Activated T-helper 1 cell treated with Interleukin-2 at 50 U/mL for 16 hours (primary cell): ENCODE measurements at places on chromosomes 4 and X.

DNA sequence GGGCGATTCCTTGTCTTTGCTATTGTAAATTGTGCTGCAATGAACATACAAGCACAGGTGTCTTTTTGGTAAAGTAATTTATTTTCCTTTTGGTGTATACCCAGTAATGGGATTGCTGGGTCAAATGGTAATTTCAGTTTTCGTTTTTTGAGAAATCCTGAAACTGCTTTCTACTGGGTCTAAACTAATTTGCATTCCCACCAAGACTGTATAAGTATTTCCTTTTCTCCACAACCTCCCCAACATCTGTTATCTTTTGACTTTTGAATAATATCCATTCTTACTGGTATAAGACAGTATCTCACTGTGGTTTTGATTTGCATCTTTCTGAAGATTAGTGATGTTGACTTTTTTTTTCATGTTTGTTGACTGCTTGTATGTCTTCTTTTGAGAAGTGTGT is 2506.0 kb downstream of the PCDH7 start:
- DNase-seq, result no peak

GRCh38 chr4:146054676-146055075 is 116.1 kb upstream of the ZNF827 start:
- no peak for DNase-seq

- DNase-seq, result no peak
These were observed at the start of gene TMEM35A for GRCh38 chrX:101078716-101079598. Gene TMEM35A (plus strand): TSS chrX:101078879. CDS start chrX:101079003, 124 bp downstream.

- no peak for DNase-seq
These were observed 206.5 kb upstream of the MAMLD1 start for GRCh38 chrX:150156615-150157014.

- no peak for DNase-seq
These were observed 7.3 kb upstream of the RAB9A start for GRCh38 chrX:13681595-13681994.

- DNase-seq, result no peak
These were observed 25.5 kb downstream of the MOB1B start for GRCh38 chr4:70927502-70928137.

DNA sequence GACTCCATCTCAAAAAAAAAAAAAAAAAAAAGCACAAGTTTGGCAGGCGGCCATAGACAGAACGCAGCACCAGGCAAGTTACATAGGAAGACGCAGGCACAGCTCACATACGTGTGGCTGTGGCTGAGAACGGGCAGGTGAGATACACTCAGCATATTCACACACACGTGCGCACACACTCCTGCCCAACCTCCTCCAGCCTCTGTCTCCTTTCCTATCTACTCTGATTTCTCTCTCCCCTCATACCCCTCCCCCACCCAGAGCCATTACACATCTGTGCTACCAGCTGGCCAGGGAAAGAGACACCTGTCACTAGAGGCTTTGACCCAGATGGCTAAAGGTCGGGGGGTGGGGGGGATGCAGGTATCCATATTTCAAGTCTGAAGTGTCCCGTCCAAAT is 2.2 kb upstream of the SLC38A5 start:
- DNase-seq, result no peak

DNA sequence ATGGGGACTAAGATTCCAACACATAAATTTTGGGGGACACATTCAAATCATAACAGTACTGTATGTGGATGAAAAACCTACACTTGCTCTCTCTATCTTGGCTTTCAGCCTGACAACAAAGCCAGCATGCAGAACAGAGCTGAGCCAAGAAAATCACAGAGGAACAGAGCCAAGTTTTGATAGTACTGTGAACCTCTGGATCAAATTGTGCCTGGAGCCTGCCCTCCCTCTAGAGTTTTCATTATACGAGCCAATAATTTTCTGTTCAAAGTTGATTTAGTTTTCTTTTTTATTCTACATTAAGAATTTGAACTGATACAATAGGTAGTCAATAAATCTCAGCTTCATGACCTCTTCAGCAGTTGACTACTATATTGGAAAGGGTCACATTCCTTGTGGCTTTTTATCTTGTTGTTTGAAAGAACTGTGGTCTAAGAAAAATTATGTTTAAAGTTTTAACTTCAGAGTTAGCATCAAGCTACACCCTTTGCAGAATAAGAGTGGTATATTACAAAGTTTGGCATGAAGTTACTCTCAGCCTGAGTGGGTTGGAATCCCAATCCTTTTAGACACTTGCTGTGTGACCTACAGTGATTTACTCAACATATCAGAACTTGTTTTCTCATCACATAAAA is 31.1 kb downstream of the GRID2 start:
- no peak for DNase-seq

DNA sequence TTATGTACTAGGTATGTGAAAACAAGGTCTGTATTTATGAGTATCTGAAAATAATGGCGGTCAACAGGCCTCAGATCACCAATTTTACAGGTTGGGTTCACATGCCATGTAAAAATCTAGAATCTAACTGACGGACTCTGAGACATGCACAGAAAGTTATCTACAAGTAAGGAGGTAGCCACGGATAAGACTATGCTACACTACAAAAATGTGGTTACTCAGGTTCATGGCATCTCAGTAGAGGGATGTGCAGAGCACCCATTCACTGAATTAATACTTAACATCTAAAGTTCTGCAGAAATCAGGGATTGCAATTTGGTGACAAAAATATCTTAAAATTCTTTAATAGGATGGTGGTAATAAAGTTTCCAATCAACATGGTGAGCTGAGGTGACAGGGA is 155.9 kb downstream of the APBB2 start:
- DNase-seq, result no peak

- DNase-seq, result peak; percentile 21
These were observed 59.9 kb downstream of the GSPT2 start for GRCh38 chrX:51802917-51803688.

DNA sequence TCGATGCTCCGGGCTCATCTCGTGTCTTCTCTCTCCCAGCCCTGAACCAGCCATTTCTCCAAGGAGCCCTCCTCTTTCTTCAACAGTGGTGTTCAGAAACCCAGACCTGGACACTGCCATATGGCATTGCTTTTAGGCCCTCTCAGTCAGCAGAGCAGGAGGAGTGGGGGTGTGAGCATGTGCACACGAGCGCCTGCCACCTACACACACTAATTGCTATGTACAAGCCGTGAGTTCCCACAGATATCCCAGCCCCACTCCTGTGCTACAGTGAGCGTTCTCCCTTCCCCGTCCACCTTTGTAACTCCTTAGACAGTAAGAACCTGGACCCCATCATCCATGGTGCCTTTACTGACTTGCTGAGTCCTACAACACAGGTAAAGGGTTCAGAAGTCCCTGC is 53.8 kb downstream of the TNIP2 start:
- no peak for DNase-seq

DNA sequence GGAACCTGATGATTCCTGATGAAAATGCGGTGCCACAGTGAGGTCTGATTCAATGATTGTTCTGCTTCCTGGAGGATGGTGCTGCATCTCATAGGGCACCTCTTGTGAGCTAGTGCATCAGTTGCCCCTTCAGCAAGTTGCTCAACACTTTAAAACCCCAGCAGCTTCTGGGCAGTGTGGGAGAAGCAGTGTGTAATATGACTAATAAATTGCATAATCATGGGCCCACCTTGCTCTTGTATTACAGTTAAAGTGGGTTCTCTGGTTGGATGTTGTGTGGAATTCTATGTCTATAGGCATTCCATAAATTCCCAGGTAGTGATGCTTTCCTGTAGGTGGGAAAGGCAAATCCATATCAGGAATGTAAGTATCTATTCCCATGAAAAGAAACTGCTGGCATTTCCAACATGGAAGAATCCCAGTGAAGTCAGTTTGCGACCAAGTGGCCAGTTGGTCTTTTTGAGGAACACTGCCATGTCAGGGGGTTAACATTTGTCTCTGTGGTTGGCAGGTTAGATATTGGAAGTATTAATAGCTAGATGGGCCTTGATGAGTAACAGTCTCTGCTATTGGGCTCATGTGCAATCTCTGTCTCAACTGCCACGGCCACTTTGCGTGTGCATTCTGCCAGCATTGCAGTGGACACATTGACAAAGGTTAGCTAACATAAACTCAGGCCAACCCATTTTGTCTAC is 121.1 kb upstream of the OTUD4 start:
- no peak for DNase-seq

DNA sequence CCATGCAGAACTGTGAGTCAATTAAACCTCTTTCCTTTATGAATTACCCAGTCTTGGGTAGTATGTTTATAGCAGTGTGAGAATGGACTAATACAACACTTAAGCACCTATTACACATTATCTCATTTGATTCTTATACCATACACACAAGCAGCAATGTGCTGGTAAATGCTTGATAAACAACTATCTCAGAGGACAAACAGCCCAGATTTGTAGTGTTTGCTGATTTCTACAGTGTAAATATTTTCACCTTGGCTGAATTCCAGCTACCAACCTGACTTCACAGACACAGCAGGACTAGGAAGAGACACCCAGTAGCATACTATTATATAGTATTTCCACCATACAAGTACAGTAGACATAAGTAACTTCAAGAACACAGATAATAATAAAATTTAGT is 406.5 kb upstream of the CNKSR2 start:
- DNase-seq, result no peak

- no peak for DNase-seq
These were observed 83.3 kb downstream of the C4orf33 start for GRCh38 chr4:129179276-129179675.

- DNase-seq, result no peak
These were observed 82.5 kb upstream of the PITX2 start for GRCh38 chr4:110705440-110705782.

- no peak for DNase-seq
These were observed 6.4 kb upstream of the FRMPD3 start for GRCh38 chrX:107442914-107443527.

DNA sequence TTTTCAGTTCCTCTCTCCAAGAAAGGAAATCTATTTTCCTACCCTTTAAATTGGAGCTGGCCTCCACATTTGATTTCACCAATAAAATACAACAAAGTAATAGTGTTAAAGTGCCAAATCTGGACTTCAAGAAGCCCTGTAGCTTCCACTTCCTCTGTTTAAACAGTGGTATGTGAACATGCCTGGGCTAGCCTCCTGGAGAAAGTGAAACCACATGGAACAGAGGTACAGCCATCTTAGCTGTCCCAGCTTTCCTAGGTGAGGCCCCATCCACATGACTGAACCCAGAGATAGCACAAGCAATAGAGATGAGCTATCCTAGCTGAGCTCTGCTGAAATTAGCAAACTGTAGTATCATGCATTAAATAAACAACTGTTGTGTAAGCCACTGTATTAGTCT is 131.8 kb upstream of the VCX start:
- no peak for DNase-seq

- no peak for DNase-seq
These were observed 160.9 kb downstream of the CBR4 start for GRCh38 chr4:168849030-168849675.

- no peak for DNase-seq
These were observed 41.8 kb upstream of the VEGFC start for GRCh38 chr4:176834531-176834930.

- no peak for DNase-seq
These were observed 4.7 kb downstream of the USP51 start for GRCh38 chrX:55484948-55485347.

- DNase-seq, result no peak
These were observed 49.3 kb downstream of the MRPL1 start for GRCh38 chr4:77911842-77912450.

DNA sequence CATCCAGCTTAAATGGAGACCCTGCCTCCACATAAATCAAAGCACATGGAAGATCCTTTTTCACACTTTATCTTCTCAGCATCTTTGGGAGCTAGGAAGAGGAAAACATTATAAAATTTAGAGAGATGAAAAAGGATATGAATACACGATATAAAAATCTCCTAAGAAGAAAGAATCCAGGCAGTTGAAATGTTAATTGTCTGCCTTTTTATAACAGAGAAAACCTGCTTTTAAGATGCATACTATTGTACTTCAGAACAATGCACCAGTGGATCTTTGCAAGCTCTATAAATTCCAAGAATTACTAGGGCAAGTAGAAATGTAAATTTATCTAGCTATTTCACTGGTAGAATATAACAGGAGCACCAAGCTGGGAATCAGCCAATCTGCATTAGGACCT is 300.3 kb upstream of the GALNT7 start:
- no peak for DNase-seq

DNA sequence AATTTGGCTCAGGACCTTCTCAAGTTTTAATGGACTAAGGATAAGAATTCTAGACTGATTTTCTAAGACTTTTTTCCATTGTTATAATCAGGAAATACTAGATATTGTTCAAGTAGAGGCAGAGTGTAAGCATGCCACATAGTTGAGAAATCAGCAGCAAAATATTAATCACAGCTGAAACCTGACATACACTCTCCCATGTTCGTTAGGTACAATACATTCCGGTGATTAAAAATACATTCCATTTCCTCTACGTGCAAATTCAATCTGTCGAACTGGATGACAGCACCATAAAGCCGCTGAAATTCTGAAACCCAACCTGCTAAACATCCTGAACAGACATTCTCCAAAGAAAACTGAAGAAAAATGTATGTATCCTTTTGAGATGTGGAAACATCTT is 587.6 kb upstream of the DIPK2B start:
- DNase-seq, result no peak

DNA sequence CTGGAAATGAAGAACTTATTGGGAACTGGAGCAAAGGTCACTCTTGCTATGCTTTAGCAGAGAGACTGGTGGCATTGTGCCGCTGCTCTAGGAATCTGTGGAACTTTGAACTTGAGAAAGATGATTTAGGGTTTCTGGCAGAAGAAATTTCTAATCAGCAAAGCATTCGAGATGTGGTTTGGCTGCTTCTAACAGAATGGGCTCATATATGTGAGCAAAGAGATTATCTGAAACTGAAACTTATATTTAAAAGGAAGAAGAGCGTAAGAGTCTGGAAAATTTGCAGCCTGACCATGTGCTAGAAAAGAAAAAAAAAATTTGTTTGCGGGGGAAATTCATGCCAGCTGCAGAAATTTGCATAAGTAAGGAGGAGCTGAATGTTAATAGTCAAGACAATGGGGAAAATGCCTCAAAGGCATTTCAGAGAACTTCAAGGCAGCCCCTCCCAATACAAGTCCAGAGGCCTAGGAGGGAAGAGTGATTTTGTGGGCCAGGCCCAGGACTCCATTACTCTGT is 35.9 kb upstream of the PAPSS1 start:
- no peak for DNase-seq

- no peak for DNase-seq
These were observed 26.7 kb downstream of the PDK3 start for GRCh38 chrX:24491741-24492140.

- no peak for DNase-seq
These were observed 1.3 kb upstream of the ING2 start for GRCh38 chr4:183503497-183504063.

GRCh38 chrX:114842181-114842580 is 175.2 kb downstream of the IL13RA2 start:
- DNase-seq, result no peak

GRCh38 chr4:97500423-97500822 is 642.9 kb downstream of the STPG2 start:
- no peak for DNase-seq

GRCh38 chr4:102586002-102586643 is 85.0 kb downstream of the NFKB1 start:
- no peak for DNase-seq

DNA sequence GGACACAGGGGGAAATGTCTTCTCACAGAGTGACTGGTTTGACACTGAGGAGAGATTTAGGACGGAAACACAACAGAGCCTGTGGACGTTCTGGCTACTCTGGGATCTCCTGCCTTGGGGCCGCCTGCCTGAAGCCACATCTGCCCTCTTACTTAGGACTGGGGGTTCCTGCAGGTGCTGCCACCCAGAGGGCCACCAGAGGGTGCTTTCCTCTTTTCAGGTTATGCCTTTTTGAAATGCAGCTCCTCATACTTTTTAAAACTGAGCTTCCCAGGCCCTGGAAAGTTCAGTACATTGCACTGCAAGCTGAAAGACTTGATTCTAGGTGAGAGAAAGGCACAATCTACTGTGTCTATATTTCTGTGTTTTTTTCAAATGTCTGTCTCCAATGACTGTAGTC is 92.2 kb upstream of the PGRMC2 start:
- DNase-seq, result no peak
